ENCODE measurements at places on chromosomes 5 and 9. TPM values are rescaled to one million over a fixed set of nuclear protein-coding genes. Genes with fewer than 3 reads are reported as not detected.

Gene TMEM252
- not detected for total RNA-seq

Gene NEUROG1
- not detected for total RNA-seq

Gene CTNND2
- not detected for total RNA-seq

GRCh38 chr9:7816021-7816420, 16.4 kb upstream of the DMAC1 start:
- DNase-seq, result no peak

Gene CCNI2
- total RNA-seq, result 6.9 TPM

- DNase-seq, result no peak
Measured at GRCh38 chr5:124289130-124289529, 457.3 kb downstream of the ZNF608 start.

Gene PSD2
- not detected for total RNA-seq

GRCh38 chr5:122236270-122237040, 75.6 kb upstream of the SNCAIP start:
- no peak for DNase-seq

Gene TAF11L4
- total RNA-seq, result not detected

DNA sequence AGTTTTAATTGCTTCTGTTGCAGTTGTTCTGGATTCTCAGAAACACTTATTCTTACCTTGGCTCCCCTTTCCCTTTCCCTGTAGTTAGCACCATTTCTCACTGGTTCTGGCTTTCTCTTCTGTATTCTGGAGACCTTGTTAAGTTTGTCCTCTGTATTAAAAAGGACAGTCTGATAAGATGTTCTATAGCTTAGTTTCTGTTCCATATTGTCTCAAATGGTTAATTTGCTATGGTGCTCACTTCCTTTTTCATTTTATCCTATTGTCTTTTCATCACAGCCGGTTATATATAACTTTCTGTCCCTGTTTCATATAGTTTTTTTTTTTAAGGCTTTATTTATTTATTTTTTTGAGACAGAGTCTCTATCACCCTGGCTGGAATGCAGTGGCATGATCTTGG, 41.4 kb upstream of the KIAA1958 start:
- DNase-seq, result no peak

Gene XRCC4
- 12.2 TPM for total RNA-seq

GRCh38 chr9:129382281-129383018, 204.4 kb upstream of the IER5L start:
- no peak for DNase-seq

Gene PRELID1
- 315 TPM for total RNA-seq

GRCh38 chr9:74277532-74277931, 219.6 kb upstream of the RORB start:
- peak; percentile 21 for DNase-seq

GRCh38 chr9:70382709-70383605, 31.5 kb downstream of the KLF9 start:
- no peak for DNase-seq

DNA sequence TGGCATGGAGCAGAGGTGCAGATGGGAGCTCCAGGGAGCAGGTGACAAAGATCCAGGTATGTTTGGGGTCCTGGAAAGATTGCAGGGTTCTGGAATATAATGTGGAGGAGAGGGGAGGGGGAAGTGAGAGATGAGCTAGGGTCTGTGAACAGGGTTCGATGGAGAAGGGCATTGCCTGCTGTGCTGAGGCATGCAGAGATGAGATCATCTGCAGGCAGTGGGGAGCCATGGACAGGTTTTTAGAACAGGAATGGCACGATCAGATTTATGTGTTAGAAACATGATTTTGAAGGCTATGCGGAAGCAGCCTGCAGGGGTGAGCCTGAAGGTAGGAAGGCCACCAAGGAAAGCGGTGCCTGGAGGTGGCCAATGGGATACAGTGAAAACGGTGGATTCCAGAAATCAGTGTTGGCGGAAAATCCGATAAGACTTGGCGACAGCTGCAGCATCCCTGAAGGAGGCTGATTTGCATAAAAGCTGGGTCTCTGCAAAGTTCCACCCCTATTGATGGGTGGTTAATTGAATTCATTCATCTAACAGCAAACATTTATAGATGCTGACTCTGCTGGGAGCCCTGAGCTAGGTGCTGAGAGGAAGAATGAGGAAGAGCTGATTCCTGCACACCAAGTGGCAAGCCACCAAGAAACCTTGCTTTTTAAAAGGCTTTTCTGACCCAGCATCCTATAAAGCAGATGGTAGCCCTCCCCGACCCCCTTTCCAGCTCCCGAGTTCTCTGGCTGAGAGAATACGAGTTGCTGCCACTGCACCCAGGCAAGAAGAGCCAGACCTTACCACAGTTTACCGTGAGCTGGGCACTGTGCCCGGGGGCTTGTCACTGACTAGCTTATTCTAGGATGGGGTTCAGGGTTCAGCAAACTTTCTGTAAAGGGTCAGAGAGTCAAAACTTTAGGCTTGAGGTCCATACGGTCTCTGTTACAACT, 139.2 kb upstream of the SMIM23 start:
- DNase-seq, result no peak

Gene PHYHD1
- 0.49 TPM for total RNA-seq

Gene OTULINL
- 27.3 TPM for total RNA-seq
